ENCODE measurements at places on chromosomes 3 and 15.

DNA sequence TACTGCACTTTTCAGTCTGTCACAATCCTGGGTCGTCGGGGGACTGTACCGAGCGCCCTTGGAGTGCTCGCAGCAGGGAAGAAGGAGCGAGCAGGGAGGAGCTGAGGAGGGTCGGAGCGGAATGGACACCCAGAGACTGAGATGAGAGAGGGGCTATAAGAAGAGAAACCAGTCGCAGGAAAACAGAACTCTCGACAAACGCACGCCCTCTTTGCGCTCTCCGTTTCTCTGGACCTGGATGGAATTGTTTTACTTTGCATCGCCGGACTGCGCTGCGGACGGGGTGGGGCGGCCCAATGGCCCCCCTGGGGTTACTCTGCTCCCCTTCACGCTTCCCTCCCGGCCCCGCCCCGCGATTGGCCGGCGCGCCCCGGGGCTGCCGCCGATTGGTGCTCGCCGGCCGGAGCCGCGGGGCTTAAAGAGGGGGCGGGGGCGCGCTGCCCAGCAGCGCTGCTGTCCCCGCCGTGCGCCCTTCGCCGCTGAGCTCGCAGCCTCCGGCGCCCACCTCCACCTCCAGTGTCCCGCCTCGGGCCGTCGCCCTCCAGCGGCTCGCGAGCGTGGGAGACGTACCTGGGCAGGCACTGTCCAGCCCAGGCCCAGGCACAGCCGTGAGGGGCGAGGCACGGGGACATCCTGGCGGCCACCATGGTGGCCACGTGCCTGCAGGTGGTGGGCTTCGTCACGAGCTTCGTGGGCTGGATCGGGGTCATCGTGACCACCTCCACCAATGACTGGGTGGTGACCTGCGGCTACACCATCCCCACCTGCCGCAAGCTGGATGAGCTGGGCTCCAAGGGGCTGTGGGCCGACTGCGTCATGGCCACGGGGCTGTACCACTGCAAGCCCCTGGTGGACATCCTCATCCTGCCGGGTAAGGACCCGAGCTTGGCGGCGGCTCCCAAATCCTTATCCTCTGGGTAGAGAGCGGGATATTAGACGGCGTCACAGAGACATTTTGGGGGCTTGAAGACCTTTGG lies at the start of gene CLDN11:
TSS of gene CLDN11 (plus strand) at position 447 of the 977 bp plus-strand sequence. CDS start at position 646, 199 bp downstream.
- DNase-seq = peak; percentile 44

GRCh38 chr3:190281308-190282051 lies 40.8 kb downstream of the CLDN1 start:
- no peak for DNase-seq

- no peak for DNase-seq
These were observed 10.4 kb downstream of the CLDN11 start for GRCh38 chr3:170429050-170429449.

GRCh38 chr15:59966262-59966661 lies 37.8 kb upstream of the FOXB1 start:
- no peak for DNase-seq

GRCh38 chr3:31170932-31171670 lies 276.6 kb upstream of the GADL1 start:
- no peak for DNase-seq

- no peak for DNase-seq
These were observed 493.7 kb upstream of the GOLIM4 start for GRCh38 chr3:168589376-168589775.

GRCh38 chr15:39616731-39617455 lies 36.0 kb downstream of the THBS1 start:
- DNase-seq = no peak

All from Caco-2 (cell line).